ENCODE measurements at places on chromosomes 16 and 17.

GRCh38 chr17:15955793-15956541 is 11.0 kb downstream of the ADORA2B start:
- DNase-seq, result no peak

GRCh38 chr17:41894791-41895331 is 23.9 kb downstream of the ACLY start:
- peak; percentile 5 for DNase-seq

DNA sequence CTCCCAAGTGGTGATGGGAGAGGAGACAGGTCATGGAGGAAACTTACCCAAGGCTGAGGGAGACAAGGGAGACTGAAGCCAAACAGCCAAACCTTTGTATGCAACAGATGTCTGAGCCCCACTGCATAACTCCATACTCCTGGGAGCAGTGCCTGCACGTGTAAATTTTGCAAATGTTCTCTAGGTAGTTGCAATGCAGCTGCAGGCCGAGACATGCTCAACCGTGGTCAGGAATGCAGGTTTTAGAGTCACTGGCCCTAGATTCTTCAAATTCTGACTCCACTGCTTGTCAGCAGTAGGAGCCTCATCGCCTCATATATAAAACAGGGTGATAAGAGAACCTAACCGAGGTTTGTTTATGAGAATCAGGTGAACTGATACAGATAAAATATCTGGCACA is 11.5 kb downstream of the DYNLRB2 start:
- no peak for DNase-seq

DNA sequence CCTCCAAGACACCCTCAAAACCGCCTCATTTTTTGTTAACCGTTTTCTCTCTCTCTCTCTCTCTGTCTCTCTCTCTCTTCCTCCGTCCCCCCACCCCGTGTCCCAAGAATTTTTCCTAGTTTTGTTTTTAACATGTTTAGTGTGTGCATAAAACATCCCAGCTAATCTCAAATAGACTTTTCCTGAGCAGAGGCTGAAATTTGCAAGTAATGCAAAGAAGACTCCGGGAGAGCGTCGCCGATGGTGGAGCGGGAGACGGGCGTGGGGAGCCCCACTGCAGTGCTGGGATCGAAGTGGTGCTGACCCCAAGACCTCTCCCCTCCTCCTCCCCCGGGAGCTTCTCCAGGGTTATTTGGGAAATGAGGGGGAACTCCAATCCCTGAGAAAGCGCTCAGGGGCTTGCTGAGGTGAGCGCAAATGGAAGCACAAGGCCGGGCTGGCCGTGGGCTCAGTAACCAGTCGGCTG is 4.7 kb upstream of the DLX4 start:
- no peak for DNase-seq

GRCh38 chr17:42814633-42815399 is 9.3 kb downstream of the BECN1 start:
- peak; percentile 84 for DNase-seq

GRCh38 chr16:66207139-66207882 is 159.2 kb upstream of the CDH5 start:
- peak; percentile 93 for DNase-seq

DNA sequence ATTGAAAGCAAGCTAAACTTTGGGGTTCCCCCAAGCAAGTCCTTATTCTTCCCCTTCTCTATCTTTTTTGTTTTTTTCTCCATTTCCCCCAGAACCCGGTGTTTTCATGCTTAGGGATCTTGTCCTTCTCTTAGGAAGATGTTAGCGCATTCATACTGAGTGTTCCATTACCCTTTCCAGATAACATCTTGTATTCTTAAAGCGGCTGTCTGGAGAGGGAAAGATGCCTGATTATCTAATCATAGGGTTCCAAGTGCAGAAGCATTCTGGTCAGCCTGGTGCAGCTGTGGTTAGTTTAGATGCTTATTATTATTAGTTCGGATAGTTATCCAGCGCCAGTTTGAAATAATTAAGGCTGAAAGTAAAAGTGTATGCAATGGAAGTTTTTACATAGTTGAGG is 2.0 kb downstream of the TOM1L1 start:
- no peak for DNase-seq

DNA sequence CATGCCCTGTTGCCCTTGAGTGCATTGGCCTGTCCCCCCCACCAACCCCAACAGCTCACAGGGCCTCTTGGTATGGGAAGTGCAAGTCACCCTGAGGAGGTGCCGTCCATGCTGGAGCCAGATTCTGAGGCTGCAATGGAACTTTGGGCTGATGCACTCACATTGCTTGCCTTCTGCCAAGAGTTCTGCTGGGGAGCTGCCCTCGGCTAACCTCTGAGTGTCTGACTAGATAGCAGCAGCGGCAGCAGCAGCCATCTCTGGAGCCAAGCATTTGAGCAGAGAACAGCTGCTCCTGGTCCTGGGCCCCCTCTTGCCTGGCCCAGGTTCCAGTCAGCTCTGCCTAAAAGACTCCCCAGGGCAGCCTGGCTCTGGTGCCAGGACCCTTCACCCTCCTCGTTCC is 61.5 kb downstream of the GNAO1 start:
- DNase-seq, result no peak

GRCh38 chr16:66236301-66236700 is 130.2 kb upstream of the CDH5 start:
- DNase-seq, result no peak

- no peak for DNase-seq
These were observed 44.0 kb upstream of the CAPN15 start for GRCh38 chr16:483341-484075.

GRCh38 chr17:72416905-72417304 is 296.1 kb downstream of the SOX9 start:
- no peak for DNase-seq

GRCh38 chr17:4293572-4293971 is 29.8 kb upstream of the ANKFY1 start:
- no peak for DNase-seq

GRCh38 chr17:41613277-41614082 is 913 bp upstream of the KRT16 start:
- DNase-seq, result no peak

DNA sequence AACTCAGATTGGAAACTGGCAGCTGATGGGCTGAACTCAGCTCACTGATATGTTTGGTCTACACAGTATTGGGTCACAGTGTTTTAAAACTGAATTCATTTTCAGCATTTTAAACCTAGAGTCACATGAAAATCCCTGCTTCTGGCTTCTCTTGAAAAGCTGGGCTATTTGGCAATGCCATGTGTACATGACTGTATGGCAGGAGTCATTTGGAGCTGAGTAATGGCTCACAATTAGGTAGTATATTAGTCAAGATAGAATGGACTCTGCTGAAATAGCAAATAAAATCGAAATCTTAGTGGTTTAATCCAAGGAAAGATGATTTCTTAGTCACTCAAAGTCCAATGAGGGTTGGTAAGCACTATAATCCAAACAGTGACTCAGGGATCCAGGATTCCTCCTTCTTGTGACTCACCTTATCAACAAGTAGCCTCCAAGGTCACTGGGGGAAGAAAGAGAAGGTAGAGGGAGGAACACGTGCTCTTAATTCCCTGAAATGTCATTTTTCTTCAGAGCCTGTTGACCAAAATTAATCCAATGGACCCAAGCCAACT is 13.9 kb upstream of the PMP22 start:
- no peak for DNase-seq

GRCh38 chr17:47955497-47956461 is 1.9 kb downstream of the PRR15L start:
- DNase-seq, result no peak

DNA sequence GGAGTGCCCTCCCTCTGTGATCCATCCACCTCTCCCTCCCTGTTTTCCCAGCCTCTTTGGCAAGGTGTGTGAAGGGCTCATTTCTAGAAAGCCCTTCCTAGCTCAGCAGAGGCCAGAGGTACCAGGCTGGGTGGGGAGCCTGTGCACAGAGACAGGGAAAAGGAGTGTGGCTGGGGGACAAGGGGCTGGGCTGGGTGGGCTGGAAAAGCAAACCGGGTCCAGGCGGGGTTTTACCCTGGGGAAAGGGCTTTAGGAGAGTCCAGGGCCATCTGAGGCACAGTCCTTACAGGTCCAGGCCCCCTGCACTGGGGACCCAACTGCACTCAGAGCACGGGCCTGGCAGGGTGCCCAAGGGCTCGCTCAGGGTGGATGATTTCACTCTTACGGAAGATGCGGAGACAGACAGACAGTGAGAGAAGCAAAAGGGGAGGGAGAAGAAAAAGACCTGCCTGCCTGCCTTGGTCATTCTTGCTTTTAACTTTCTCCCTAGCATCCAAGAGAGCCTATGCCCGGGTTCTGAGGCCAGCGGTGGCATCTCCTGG is 7.0 kb downstream of the CRHR1 start:
- DNase-seq, result no peak

DNA sequence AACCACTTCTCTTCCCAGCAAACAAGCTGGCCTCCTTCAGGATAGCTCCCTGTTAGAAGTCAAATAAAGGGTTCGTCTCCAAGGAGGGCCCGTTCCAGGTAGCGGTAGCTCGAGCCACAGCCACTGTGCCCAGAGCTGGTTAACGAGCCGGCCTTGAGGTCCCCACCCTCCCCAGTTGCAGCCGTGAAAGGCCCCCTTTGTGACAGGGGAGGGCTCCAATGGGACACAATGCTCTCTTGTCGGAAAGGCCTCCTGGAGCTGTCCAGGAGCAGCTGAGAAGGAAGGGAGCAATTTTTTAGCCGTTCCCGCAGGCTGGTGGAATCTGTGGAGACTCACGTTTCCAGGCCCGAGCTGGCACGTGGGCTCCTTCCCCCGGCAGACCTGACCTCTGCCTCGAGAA is 29.9 kb upstream of the FOXF1 start:
- no peak for DNase-seq

DNA sequence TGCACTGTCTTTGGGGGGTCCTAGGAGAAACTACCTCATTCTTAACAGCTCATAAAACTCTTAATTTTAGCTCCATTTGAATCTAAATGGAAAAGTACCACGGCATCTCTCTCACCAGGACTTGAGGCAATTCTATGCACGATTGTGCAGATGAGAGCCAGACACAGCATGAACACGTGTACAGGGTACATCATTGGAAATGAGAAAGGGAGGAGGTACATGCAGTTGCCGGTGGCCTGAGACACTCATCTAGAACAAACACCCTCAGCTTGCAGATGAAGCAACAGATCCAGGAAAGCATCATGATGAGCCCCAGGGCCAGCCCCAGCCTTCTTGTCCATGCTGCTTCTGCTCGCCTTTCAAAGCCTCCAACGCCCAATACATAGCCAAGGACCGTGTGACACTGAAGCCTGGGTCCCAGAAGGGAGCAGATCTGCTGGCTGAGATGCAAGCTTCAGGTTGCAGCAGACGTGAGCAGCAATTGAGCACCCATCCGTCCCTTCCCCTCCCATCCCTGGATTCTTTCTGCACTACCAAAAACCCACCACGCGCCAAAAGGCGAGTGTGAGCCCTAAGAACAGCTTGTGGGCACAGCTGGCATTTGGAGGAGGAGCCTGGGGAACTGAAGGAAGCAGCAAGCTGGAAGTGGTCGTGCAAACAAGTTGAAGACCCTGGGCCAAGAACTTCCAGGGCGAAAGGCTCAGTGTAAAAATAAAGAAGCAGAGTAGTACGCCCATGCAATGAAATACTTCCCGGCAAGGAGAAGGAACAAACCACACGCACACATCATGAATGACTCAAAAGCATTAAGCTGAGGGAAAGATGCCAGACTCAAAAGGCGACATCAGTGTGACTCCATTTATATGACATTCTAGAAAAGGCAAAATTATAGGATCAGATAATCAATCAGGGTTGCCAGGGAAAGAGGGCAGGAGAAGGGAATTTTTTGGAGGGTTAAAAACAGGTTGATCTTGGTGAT is 7.3 kb upstream of the RCVRN start:
- no peak for DNase-seq

DNA sequence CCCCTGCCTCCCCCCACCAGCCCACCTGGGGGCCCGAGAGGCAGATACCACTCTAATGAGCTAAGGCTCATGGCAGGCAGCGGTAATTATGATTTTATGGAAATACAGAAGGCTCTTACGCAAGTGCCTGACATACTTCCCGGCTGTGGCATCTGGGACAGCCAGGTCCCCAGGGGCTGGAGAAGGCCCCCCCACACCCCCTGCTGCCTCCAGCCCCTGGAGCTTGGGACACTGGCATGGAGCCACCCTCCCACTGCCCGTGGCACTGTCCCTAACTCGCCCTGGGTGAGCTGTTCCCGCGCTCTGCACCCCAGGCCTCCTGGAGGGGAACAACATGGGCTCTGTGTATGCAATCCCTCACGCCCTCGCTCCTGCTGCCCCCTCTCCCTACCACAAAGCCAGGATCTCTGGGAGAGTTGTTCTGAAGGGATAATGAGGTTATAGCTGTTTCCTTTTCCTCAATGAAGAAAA is 5.4 kb upstream of the STAC2 start:
- DNase-seq, result no peak

GRCh38 chr16:85220964-85221731 is 108.9 kb upstream of the CIBAR2 start:
- no peak for DNase-seq

- DNase-seq, result no peak
These were observed 129.5 kb downstream of the CDH13 start for GRCh38 chr16:82756283-82756599.

- no peak for DNase-seq
These were observed 298.0 kb upstream of the PMFBP1 start for GRCh38 chr16:72469932-72470331.

DNA sequence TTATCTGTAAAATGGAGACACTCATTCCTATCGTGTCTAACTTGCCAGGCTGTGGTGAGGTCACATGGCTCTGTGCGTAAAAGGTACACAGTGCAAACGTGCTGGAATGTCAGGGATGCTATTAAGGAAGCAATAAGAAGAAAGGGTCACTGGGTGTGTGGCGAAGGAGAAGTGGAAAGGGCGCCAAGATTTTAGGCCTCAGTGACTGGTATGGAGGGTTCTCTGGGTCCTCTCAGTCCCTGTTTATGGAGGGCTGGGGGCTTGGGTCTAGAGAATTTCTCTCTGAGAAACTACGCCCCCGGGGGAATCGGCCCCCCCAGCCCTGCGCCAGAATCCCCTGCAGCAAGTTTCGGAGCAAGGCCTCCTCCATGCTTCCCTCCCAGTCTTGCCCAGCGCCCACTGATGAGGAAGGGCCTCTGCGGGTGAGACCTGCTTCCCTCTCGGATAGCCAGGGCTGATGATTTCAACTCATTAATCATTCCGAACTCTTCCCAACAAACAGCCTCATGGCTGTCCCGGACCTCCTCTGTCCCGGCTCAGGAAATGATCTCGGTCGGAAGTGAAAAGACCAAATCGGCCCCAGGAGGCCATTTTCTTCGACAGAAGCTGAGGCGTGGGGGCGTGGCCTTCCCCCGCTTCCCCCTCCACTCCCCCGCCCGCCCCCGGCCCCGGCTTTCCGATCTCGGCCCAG is 1.2 kb upstream of the HEXIM1 start:
- DNase-seq, result peak; percentile 72

DNA sequence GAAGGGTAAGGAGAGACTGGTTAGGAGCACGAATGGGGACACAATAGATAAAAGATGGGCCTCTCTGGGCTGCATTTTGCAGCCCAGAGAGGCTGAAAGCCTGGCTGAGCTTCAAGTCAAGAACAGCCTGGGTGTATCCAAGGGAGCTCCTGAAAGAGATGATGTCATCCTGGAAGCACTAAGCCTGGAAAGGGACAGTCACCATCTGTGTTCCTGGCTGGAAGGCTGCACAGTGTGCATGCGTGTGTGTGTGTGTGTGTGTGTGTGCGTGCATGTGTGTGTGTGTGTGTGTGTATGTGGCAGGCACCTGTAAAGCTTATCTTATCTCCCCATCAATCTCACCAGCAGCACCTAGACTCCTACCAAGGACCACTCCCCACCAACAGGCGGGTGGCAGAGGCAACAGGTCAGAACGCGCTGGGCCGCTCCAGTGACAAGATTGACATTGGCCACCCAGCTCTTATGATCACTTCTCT is 44.1 kb downstream of the COG7 start:
- DNase-seq, result peak; percentile 38

All from A673 (cell line).